ENCODE measurements at places on chromosomes 2 and 18.
A peak's percentile ranks its signal among the peaks of the same experiment; 100 is the strongest.

DNA sequence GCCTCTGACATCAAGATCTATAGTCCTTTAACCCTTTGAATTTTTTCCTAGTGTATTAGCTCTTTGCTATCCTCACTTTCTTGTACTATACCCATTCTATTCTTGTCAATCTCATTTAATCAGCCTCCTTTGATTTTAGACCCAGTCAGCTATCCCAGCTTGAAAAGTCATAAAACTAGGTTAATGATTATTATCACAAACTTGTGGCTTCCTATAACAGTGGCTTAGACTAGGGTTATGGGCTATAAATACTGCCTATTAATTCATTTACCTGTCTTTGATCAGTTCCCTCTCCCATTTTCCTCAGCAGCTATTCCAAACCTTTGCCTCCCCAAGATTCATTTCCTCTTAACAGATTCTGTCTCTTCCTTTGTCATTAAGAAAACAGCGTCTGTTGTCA lies 174.8 kb downstream of the UBR3 start:
- DNase-seq: no peak

DNA sequence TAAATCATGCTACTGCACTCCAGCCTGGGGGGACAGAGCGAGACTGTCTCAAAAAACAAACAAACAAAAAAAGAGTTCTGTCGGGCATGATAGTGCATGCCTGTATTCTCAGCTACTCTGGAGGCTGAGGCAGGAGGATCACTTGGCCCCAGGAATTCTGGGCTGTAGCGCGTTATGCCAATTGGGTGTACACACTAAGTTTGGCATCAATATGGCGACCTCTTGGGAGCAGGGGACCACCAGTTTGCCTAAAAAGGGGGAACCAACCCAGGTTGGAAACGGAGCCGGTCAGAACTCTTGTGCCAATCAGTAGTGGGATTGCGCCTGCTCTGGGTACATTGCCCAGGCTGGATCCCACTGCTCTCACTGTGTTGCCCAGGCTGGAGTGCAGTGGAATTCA lies 49.7 kb downstream of the SDC1 start:
- DNase-seq: peak; percentile 26

GRCh38 chr2:96253006-96253405 lies 12.8 kb downstream of the TMEM127 start:
- peak; percentile 65 for DNase-seq

DNA sequence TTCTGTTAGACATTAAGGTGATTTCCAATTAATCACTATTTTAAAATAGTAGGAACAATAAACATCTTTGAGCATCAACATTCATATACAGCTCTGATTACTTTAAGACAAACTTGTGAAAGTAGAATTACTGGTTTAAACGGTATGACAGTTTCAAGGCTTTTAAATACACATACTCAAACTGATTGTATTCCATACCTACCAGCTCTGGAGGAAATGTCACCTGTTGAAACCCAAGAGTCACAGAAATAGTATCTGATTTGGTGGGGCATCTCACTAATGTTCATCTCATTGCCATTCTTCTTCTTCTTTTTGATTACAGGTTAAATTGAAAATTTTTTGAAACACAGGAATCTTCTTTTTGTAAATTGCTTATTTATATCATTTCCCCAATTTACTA lies 36.2 kb downstream of the USP40 start:
- no peak for DNase-seq

GRCh38 chr2:84276590-84277255 lies 182.4 kb downstream of the SUCLG1 start:
- no peak for DNase-seq

GRCh38 chr2:143933946-143934569 lies 585.9 kb downstream of the ZEB2 start:
- DNase-seq: no peak

- DNase-seq: no peak
These were observed 3.6 kb upstream of the ECEL1 start for GRCh38 chr2:232491139-232491780.

DNA sequence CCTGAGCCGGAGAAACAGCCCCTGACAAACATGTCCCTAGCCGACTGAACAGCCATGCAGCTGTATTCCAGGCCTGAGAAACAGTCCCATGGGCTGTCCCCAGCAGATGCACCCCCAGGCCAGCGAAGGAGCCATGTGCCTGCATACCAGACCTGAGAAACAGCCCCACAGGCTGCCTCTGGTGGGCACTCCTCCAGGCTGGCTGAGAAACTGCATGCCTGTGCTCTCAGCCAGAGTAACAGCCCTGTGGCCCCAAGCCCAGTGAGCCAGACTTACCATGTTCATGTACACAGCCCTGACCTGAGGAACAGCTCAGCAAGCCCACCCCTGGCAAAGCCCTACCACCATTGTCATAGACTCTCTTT lies 24.8 kb downstream of the BOLL start:
- no peak for DNase-seq

- no peak for DNase-seq
These were observed 10.2 kb downstream of the FECH start for GRCh38 chr18:57576316-57576715.

DNA sequence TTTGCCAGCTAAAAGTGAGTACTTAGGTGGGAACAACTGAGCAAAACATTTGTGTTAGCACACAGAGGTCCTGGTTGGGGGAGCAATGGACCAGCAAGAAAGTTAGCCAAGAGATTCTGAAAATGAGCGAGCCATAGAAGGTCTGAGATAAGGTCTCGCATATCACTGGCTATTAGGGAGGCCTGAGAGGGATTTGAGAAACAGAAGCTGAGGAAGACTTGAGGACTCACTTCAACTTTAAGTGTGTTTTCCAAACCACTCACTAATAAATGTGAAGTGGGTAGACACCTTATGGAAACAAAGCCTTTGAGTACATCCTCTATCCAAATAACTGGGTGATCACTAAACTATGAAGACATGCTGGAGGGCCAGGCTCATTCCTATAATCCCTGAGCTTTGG lies 958.5 kb downstream of the DPP10 start:
- no peak for DNase-seq

GRCh38 chr2:41867553-41867952 lies 180.3 kb upstream of the PKDCC start:
- no peak for DNase-seq

DNA sequence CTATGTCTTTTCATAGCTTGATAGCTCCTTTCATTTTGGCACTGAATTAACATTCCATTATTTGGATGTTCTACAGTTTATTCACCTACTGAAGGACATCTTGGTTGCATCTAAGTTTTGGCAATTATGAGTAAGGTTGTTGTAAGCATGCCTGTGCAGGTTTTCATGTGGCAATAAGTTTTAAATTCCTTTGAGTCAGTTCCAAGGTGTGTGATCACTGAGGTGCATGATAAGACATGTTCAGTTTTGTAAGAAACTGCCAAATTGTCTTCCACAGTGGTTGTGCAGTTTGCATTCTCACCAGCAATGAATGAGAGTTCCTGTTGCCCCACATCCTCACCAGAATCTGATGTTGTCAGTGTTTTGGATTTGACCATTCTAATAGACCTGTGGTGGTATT lies 24.2 kb downstream of the XDH start:
- no peak for DNase-seq

DNA sequence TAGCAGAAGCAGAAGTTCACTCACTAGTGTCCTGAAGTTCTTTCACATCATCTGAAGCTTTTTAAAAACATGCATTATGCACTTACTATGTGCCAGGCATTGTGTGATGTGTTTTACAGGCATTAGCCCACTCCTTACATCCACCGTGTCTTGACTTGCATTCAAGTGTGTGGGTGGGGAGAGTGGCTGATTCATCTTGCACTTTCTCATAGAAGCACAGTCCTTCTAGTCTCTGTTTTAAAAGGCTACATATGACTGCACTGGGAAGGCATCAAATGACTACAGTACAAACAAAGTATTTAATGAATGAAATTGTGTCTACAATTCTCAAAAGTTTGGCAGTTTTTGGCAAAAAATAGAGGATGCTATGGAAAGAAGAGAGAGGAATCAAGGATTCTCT lies 21.6 kb upstream of the DSC3 start:
- no peak for DNase-seq

DNA sequence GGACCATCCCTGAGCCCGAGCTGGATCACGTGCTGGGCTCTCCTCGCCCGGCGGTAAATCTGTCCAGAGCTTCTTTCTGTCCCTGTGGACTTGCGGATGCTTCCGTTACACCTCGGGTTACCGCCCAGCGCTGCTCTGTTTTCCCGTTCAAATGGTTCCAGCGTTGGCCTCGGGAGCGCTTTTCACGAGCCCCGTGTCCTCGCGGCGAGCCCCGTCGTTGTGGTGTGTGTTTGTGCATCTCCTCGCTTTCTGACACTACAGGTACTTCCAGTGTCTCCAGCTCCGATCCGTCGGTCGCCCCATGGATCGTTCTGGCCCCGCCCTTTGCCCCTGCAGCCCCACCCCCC lies 77.4 kb downstream of the RTP5 start:
- DNase-seq: no peak

Data from left lobe of liver (tissue), 2 donors.